ENCODE measurements at places on chromosomes 5 and 9.

- DNase-seq: no peak
Observed at GRCh38 chr5:19322716-19323485, 665.1 kb downstream of the CDH18 start.

DNA sequence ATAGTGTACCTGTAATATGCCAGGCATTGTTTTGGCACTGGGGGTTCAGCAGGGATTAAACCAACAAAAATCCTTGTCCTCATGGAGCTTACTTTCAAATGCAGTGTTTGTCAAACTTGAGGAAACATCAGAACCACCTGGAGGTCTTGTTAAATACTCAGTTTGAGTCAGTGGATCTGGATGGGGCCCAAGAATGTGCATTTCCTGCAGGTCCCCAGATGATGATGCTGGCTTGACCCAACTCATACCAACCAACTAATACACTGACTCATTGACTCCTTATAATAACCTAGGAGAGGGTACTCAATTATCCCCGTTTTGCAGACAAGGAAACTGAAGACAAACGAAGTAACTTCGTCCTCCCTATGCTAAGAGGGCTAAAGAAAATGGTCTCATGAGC lies 11.3 kb downstream of the WWC1 start:
- DNase-seq: no peak

GRCh38 chr9:36463467-36463866 lies 63.4 kb upstream of the RNF38 start:
- no peak for DNase-seq

DNA sequence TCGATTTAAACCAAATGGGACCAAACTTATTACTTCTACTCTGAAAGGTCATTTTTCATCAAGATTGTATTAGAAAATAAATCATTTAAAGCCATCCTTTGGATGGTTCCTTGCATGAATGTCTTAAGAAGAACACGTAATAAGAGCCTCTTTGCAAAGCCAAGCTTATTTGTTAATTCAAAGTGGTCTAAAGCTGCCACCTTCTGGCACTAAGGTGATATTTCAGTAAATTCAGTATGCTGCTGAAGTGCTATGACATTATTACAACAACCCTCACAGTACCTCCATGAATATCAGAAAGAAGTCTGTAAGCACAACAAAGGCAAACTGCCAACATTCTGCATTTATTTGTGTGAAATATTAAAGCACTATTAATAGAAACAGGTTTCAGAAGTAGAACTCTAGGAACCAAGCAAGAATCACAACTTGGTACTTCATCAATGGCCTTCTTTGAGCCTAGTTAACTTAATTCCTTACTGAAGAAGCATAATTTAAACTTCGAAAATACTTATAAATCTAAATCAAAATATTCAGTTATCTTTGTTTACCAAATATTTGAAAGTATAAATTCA lies 53.1 kb upstream of the TYRP1 start:
- no peak for DNase-seq

- DNase-seq: peak; percentile 44
Observed at GRCh38 chr5:75049456-75050351, 2.7 kb downstream of the GCNT4 start.

DNA sequence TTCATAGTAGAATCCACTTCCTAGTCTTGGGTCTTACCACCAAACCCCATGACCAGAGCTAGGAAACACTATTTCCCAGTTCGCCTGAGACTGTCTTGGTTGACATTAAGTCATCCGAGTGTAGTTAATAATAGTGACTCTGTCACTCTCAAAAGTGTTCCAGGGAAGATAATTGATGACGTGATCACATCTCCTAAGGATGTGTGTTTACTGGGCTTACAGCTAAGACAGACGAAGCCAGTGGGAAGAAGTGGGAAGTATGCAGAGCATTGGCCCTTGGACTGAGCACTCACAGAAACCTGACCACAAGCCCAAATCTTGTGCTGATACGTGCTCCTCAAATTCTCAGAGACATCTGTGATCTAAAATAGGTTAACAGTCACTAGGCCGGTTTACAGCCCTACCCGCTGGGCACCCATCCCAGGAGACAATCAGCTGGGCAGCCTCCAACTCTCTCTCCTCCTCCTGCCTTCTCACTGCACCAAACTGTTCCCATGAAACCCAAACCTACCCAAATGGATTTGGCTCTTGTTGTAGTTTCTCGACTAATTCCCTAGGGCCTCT lies 316.6 kb downstream of the TLE1 start:
- DNase-seq: no peak

- no peak for DNase-seq
Observed at GRCh38 chr5:4405614-4406219, 734.4 kb upstream of the ADAMTS16 start.

- DNase-seq: no peak
Observed at GRCh38 chr9:134591082-134591571, 50.5 kb upstream of the COL5A1 start.

- DNase-seq: no peak
Observed at GRCh38 chr9:98085058-98085457, 28.5 kb downstream of the NANS start.

GRCh38 chr5:139649082-139649991 lies 1.2 kb downstream of the CXXC5 start:
- no peak for DNase-seq

DNA sequence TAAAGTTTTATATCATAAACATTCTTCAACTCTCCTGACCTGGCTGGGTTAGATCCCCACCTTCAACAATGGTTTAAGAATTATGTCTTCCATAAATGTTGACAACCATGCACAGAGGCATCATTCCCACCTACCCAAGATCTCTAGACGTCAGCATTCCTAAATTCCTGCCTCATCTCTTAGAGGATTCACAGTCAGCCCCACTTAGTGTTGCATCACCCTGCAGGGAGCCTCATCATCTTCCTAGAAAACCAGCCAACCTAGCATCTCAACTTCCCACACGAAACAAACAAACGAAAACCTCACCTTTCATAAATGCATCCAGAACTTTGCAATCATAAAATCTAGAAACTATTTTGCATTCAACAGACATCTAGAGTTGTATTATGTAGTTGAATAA lies 816.1 kb upstream of the C9orf72 start:
- DNase-seq: no peak

DNA sequence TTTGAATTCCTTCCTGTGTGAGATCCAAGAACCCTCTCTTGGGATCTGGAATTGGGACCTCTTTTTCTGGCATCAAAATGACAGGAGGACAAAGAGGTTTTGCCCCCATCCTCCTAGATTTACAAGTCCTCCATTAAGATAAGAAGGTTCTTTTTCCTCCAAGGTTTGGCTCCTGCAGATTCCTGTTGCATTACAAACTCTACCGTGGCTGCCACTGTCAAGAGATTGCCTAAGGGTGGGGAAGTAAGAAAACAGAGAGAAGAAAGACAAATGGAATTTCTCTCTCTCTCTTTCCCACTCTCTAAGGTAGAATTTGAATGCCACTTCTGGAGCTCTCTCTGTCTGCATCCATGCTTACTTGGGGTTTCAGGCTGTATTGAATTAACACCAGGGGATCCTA lies 12.0 kb upstream of the SVEP1 start:
- no peak for DNase-seq

DNA sequence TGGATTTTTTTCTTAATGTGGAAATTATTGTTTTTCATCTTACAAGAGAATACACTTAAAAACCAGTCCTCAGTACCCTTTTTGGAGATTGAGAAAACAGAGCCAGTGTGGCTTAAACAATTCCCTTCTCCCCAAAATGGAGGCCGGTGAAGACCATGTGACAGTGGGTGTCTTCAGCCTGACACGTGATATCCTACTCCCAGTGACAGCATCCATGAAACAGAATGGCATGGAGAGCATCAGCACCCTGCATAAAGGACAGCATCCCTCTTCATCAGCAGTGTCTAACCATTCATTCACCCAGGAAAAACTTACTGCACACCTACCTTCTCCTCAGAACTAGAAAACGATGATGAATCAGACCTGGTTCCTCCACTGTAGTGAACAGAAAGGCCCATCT lies 103.4 kb upstream of the RAI14 start:
- no peak for DNase-seq

DNA sequence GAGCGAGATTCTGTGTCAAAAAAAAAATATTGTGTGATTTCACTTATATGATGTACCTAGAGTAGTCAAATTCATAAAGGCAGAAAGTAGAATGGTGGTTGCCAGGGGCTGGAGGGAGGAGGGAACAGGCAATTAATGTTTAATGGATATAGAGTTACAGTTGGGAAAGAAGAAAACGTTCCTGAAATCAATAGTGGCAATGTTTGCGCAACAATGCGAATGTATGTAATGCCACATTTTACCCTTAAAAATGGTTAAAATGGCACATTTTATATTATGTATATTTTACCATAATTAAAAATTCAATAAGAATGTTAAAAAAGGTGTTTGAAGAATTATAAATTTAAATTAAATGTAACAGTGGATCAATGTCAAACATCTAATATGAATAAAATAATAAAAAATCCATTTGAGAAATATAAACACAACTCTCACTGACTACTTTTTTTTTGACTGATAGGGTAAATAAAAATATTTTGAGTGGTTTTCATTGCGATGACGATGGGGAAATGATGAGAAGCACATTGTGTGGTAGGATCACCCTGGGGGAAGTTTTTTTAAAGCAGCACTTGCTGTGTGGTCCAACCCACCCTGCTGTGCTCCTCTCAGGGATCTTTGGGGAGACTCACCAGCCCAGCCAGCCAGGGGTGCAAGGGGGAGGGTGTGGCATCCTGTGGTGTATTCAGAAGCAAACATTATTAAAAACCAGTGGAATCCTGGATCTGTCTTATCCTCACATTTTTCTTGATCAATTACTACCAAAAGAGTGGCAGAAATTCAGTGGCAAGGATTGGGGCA lies 4.3 kb downstream of the FYB1 start:
- DNase-seq: no peak

GRCh38 chr9:92138157-92138959 lies 23.1 kb upstream of the SPTLC1 start:
- DNase-seq: peak; percentile 48

- DNase-seq: no peak
Observed at GRCh38 chr5:60958712-60959111, 13.7 kb downstream of the NDUFAF2 start.

DNA sequence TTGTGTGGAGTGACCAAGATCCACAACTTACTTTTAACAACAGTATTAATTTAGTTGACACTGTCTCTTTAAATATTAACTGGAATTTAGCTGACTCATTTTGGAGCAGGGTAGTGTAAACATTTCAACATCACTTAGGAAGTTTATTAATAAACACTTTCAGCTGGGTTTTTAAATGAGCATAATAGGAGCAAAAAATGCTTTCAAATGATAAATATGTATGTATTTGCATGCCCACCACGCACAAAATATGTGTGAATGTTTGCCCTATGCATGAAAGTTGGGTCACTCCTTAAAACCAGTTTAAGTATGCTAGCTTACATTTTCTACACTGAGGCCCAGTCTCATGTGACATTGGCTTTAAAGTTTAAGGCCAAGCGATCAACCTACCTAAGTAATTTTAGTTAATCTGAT lies 2.9 kb downstream of the ZFAND5 start:
- no peak for DNase-seq

- no peak for DNase-seq
Observed at GRCh38 chr5:107958432-107958831, 287.7 kb upstream of the EFNA5 start.

DNA sequence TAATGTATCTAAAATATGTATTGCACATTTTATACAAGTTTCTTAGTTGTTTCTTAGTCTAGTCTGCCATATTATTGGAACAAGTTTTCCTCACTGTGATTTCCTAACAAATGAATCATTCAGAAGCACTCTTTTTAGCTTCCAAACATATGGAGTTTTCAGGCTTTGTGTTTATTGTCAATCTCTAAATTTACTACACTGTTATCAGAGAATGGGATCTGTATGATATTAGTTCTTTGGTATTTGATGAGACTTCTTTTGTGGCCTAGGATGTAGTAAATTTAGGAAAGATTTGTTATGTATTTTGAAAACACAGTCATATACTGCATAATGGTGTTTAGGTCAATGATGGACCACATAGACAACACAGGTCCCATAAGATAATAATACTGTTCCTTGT lies 25.7 kb downstream of the SREK1IP1 start:
- DNase-seq: no peak

- DNase-seq: no peak
Observed at GRCh38 chr5:139276426-139276825, 17.1 kb upstream of the MATR3 start.

- no peak for DNase-seq
Observed at GRCh38 chr5:120101771-120102170, 362.3 kb upstream of the PRR16 start.

DNA sequence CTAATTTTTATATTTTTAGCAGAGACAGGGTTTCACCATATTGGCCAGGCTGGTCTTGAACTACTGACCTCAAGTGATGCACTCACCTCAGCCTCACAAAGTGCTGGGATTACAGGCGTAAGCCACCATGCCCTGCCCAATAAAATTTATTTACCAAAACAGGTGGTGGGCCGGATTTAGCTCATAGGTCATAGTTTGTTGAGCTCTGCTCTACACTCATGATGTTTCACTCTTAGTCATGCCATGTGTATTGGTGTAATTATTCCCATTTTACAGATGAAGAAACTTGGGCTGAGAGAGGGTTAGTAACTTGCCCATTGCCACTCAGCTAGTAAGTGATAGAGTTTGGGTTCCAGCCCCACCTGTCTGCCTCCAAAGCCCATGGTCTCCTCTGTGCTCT lies 93.1 kb upstream of the WWC1 start:
- DNase-seq: no peak

DNA sequence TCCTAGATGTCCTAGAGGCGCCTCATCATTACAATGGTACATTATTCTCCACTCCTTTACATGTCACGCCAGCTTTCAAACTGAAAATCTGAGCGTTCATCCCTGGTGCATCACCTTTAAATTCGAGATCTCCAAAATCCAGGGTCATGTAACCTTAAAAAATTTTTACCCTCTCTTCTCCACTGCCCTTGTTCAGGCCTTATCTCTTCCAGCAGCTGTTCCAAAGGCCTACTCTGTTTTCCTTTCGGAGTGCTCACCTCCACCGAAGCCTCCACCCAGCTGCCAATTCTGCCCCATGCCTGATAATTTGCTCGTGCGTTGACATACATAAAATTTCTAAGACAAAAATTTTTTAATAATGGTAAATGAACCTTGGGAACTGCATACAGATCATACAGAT lies 950 bp upstream of the MSH3 start:
- DNase-seq: no peak

- no peak for DNase-seq
Observed at GRCh38 chr9:114033397-114034103, 44.5 kb downstream of the AMBP start.

Measured in stimulated activated CD8-positive, alpha-beta memory T cell treated with anti-CD3 and anti-CD28 coated beads, Interleukin-15, amount 100 ng/mL, for 1 hour (primary cell).